ENCODE measurements at places on chromosomes 2 and 18.

- no peak for DNase-seq
These were observed 124.1 kb downstream of the ANKRD30BL start for GRCh38 chr2:132037527-132038178.

- DNase-seq, result peak; percentile 12
These were observed 12.0 kb upstream of the HAAO start for GRCh38 chr2:42804338-42804737.

GRCh38 chr2:231929961-231930592, 3.9 kb upstream of the NPPC start:
- DNase-seq, result no peak

- no peak for DNase-seq
These were observed 109.2 kb downstream of the SCN2A start for GRCh38 chr2:165348441-165348840.

DNA sequence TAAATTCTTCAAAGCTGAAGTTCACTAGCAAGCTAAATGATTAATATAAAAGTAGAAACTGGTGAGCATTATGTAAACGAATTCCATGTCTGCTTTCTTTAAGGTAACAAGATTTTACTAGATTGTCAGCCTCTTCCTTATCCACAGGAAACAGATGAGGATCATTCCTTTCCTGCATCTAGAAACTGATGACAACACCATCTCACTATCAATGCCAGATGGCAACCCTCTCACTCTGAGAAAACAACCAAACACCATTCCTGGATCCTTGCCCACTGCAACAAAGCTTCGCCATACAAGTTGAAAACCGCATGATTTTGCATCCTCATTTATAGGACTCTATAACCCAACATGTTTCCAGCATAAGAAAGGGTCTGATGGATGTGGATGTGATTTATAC, 122.9 kb downstream of the ZNF521 start:
- peak; percentile 68 for DNase-seq

GRCh38 chr2:196073521-196073920, 4.9 kb upstream of the DNAH7 start:
- no peak for DNase-seq

DNA sequence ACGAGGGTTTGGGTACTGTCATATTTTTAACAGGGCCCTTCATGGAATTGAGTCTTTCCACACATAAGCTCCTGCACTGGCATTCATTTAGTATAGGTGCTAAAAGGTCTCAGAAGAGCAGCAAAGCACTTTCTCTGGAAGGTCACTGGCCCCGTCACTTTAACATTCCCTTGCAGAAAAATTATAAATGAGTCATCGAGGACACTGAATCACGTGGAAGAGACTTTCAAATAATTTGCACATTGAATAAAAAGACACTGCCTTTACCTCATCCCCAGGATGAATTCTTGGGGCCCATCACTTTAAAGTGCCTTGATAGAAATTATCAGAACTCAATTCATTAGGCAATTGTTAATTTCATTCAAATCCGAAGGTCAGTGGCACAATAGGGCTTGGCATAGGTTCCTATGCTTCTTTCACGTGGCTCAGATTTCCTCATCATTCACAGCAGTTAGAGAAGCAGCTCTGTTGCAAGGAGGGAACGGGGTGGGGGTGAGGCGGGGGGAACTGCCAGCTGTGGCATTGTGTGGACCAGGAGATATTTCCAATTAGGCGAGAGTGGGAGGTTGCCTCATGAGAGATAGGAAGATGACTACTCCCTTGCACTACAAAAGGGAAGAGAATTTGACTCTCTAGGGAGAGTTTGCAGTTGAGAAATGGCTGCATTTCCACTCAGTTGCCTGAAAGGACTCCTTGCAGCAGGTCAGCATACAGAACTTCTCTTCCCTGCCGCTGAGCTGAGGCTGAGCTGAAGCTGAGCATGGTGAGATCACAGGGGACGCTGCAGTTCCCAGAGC, 86.3 kb upstream of the NPAS2 start:
- peak; percentile 50 for DNase-seq

DNA sequence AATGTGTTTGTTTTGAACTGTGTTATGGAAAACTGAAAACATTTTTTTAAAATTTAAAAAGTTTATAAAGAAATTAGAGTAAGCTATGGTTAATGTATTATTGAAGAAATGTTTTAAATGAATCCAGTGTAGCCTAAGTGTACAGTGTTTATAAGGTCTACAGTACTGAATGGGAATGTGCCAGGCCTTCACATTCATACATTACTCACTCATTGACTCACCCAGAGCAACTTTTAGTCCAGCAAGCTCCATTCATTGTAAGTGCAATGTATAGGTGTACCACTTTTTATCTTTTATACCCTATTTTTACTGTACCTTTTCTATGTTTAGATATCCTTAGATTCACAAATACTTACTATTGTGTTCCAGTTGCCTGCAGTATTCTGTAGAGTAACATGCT, 215.1 kb upstream of the THUMPD2 start:
- peak; percentile 14 for DNase-seq
